ENCODE measurements at places on chromosomes 5 and 9. TPM values are rescaled to one million over a fixed set of nuclear protein-coding genes. Genes with fewer than 3 reads are reported as not detected.

- H3K27me3 ChIP-seq: peaks cover 42% of the 10 kb centered on the region
- no peaks in the 10 kb centered on the region for H3K36me3 ChIP-seq
- no peaks in the 10 kb centered on the region for H3K4me1 ChIP-seq
- no peak overlapping the region for H3K4me3 ChIP-seq
Observed at GRCh38 chr9:135340726-135341475, 138.7 kb upstream of the PPP1R26 start.

DNA sequence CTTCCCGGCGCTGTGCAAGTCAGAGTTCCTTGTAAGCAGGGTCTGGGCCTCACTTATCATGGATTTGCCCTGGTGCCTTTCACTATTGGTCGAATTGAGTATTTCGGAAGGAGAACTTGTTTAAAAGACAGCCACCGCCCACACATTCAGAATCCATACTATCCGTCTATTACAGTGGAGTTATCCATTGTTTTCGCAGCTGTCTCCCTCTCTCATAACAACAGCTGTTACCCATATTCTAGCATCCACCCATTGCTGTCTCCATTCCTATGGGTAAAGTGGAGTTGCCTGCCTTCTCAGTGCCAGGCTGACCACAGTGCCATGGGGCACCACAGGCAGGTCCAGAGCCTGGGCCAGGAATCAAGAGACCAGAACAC lies 20.2 kb downstream of the FAXDC2 start:
- peaks cover 14% of the 10 kb centered on the region for H3K4me1 ChIP-seq
- H3K27me3 ChIP-seq: no peaks in the 10 kb centered on the region
- H3K36me3 ChIP-seq: no peaks in the 10 kb centered on the region
- H3K4me3 ChIP-seq: no peak overlapping the region
- DNase-seq: no peak

DNA sequence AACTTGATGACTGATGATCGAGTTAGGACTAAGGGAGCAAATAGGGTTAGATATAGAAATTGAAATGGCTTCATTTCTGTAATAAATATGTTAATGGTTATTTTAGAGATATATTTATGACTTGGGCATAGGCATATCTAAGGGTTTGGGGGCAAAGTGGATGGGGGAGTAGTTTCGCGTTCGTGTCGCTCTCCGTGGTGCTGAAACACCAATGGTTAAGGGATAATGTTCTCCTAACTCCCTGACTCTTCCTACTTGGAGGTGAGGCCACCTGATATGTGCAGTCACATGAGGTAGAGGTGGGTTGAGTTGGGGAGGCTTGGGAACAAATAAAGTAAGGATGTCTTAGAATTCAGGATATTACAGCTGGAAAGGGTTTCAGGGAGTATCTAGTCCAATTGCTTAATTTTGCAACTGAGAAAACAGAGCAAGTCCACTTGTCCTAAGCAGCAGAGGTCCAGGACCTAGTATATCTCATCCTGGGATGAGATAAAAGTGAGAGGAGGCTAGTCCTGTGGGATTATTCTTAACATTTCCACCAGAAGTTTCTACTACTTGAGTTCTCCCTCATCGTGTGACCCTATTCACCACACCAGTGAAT lies 44.0 kb upstream of the MAP1B start:
- H3K27me3 ChIP-seq: no peaks in the 10 kb centered on the region
- H3K4me1 ChIP-seq: no peaks in the 10 kb centered on the region
- H3K4me3 ChIP-seq: no peak overlapping the region
- no peaks in the 10 kb centered on the region for H3K36me3 ChIP-seq
- no peak overlapping the region for H3K27ac ChIP-seq

DNA sequence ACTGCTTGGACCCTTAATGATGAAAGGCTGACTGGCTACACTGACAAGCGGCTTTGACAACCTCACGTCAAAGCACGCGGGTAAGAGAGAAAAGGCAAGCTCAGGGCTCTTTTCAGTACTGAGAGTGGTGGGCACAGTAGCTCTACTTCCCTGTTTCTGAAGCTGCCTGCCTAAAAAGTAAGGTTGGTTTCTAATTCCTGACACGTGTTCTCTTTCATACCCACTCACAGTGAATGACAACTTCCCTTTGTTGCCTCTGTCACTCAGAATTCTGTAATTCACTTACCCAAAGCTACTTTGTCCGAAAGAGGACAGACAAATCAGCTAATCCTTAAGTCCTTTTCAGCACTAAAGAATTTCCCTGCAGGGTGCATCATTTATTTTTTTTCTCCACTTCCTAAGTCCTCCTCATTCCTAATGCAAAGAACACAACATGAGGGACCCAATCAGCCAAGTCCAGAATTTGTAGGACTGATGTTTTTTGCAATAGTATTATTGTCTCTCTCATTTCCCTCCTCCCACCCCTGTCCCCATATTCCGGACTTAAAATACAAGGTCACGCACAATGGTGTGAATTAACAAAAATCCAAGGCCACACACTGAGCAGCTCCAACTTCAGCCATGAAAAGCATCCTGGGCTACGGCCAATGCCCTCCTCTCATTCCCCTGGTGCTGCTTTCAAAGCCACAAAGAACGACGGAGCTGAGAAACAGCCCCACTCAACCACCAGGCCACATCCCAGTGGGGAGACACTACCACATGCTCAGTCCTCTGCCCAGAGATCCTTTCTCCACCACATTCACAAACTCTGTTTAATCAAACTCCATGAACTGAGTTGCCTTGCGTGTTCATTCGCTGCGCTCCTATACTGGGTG lies 221.0 kb downstream of the TSSK1B start:
- no peaks in the 10 kb centered on the region for H3K36me3 ChIP-seq
- no peaks in the 10 kb centered on the region for H3K27me3 ChIP-seq
- peaks cover 4% of the 10 kb centered on the region for H3K4me1 ChIP-seq
- no peak overlapping the region for H3K27ac ChIP-seq
- H3K4me3 ChIP-seq: no peak overlapping the region

GRCh38 chr9:135040892-135041291 lies 46.6 kb upstream of the OLFM1 start:
- H3K4me1 ChIP-seq: no peaks in the 10 kb centered on the region
- H3K27ac ChIP-seq: no peak overlapping the region
- H3K4me3 ChIP-seq: no peak overlapping the region
- H3K36me3 ChIP-seq: no peaks in the 10 kb centered on the region

- H3K27ac ChIP-seq: no peak overlapping the region
- no peak for DNase-seq
- H3K4me1 ChIP-seq: no peaks in the 10 kb centered on the region
- no peaks in the 10 kb centered on the region for H3K27me3 ChIP-seq
- no peak overlapping the region for H3K4me3 ChIP-seq
Observed at GRCh38 chr5:285991-286557, 14.6 kb downstream of the PDCD6 start.

GRCh38 chr5:101687349-101687985 lies 608.6 kb downstream of the SLCO4C1 start:
- no peak for DNase-seq
- H3K36me3 ChIP-seq: no peaks in the 10 kb centered on the region
- no peak overlapping the region for H3K4me3 ChIP-seq
- H3K27ac ChIP-seq: no peak overlapping the region
- H3K4me1 ChIP-seq: no peaks in the 10 kb centered on the region

Gene CCDC180
- total RNA-seq: 5.1 TPM

Gene ENTPD8
- 0.15 TPM for total RNA-seq
